ENCODE measurements at places on chromosomes 3 and 15.

DNA sequence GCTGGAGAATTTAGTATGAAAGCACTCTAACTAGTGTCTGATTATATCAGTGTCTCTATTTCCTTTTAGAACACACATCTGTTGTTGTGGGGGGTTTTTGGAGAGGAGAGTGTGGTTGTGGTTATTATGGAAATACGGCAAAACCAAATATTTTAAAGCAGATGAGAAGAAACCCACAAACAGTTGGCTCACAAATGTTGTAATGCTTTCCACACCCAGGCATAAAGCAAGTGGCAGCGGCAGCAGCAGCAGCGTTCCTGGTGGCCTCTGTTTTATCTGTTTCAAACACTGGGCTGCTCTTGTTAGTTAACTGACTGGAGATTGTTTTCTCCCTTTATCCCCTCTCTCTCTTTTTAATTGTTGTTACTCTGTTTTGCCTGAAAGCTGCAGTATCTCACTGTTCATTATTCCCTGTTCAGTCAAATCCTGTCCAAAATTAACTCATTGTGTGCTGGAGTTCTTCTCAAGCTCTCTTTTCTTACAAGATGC, 1045.5 kb upstream of the NR2F2 start:
- DNase-seq: no peak

DNA sequence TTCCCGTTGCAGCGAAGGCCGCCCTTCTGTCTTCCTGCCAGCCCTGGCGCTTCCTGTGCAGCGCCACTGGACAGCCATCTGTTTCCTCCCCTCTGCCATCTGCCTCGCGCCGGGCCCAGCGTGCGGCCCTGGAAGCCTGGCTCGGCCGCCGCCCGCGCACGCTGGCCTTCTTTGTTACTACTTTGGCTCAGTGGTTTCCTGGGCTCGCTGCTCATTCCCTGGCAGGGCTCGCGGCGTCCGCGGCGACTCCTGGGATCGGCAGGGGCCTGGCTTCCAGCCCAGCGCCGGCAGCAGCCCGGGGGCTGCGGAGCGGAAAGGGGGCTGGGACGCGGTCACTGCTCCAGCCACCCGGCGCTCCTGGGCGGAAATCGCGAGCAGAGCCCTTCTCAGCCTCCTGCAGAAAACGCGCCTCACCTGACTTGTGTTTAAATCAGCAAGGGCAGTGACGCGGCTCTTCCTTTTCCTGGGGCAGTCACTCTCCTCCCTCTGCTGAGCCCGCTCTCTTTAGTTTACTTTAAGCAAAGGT, 10.0 kb downstream of the CMTM7 start:
- DNase-seq: no peak

DNA sequence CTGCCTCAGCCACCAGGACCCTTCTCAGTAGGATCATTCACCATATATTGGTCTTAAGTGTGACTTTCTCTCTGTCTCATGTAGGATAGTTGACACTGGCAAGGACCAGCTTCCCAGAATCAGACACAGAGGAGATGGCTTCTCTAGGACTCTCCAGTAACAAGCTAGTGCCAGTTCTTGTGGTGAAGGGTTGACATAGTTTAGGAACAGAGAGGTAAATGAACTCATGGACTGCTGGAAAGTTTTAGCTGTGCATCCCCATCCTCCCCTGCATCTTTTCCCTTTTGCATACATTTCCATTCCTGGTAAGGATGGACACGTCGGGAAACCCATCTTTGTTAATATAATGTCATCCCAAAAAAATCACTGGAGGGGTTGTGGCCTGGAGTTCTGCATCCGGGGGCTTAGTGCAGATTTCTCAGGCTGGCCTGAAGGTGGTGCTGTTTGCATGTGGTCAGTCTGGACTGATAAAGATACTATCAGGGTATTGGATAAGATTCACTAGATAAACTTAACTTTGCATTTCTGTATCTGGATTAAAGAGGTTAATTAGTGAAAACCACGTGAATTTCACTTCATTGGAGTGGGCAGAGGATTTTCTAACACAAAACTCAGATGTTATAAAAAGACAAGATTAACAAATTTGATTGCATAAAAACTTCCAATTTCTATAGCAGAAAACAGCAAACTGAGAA, 110.8 kb downstream of the TBC1D2B start:
- no peak for DNase-seq

DNA sequence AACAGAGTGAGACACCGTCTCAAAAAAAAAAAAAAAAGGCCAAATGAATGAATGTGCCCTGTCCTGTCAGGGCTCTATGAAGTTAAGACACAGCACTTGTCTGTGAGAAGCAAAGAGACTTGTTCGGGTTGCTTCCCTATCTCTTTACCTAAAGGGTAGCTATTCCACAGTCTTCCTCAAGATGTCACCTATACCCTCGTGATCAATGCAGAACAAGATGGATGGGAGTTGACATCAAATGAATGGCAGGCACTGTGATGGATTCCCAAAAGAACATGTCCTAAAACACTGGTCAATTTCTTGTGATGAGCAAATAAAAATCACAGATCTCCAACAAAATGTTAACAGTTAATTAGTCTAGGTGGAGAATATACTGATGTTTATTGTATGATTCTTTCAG, 9.5 kb downstream of the TADA3 start:
- DNase-seq: no peak

- no peak for DNase-seq
Measured at GRCh38 chr3:185325946-185326791, 36.8 kb upstream of the MAP3K13 start.

DNA sequence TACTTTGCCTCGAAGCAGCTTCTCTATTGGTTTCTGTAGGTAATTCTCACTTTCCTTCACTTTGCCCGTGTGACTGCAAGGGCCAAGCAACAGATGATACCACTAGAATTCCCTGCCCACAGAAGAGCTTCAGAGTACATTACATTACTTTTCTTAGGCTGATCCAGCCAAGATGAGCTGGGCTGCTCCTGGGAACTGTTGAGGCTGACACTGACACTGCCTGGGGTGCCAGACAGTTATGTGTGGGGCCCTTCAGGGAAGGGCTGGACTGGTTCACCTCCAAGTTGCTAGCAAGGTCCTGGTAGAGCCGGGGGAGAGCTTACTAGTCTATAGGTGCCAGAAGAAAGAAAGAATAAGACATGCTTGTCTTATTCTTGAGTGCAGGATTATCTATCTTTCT, 19.0 kb downstream of the GORASP1 start:
- DNase-seq: no peak

DNA sequence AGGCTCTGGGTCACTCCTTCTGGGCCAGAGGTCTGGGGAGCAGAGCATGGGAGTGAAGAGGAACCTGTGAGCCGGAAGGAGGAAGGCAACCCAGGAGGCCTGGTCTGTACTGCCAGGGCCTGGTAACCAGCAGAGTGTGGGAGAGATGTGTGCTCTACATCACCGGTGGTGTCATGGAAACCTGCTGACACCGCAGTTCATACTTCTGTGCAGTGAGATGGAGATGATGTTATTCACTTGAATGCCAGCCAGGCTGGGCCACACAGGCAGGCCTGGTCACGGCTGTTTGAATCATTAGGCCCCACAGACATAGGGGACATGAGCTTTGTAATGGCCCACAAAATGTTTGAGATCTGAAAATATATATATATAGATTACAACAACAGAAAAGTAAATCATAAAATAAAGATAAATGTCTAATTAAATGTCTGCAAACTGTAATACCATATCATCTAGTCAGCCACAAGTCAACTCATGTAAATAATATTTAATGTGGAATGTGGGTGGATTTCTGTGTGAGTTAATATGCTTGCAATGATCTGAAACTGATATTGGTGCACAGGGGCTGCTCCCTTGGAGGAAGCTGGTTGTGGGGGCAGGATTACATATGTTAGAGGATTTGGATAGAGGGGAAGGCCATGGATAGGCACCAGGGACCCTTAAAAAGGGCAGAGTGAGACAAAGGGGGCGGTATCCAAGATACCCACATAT, 108.5 kb upstream of the PFN2 start:
- DNase-seq: no peak

DNA sequence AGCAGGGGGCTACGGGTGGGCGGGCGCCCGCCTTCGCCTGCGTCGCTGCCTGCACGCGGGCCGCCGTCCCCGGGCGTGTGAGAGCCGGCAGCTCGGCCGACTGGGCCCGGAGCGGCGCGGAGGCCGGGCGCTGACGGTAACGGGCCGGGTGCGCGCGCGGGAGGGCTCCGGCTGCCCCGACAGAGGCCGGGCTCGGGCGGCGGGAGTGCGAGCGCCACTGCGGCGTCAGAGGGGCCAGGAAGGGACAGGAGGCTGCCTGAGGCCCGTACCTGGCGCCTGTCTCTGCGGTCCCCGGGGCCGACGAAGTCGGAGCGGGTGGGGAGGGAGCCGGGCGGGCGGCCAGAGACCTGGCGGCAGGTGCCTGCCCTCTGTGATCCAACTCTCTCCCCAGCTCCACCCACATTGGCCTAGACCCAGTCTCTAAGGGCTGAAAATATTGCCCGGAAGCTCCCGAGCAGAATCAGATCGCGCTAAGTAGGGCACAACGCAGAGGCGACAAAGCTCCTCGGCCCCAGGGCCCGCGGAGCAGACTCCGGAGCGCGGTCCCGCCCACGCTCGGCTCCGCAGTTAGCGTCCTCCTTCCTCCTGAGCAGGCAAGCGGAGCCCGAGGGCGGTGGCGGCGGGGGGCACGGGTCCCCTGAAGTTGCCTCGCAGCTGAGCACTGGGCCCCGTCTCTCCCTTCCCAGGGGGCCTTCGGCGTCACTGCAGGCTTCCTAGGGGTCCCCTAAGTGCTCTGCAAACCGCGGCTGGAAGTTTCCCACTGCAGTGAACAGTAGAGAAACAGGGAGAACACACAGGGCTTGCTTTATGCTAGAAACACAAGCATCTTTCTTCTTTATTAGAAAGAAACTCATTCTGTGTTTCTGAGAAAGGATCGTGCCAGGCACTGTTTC, at the start of gene MAN2A2:
Gene MAN2A2 (plus strand): TSS at position 463 of the 893 bp plus-strand sequence. CDS start 906 bp downstream, outside the sequence.
- peak; percentile 52 for DNase-seq

GRCh38 chr15:99440551-99441443, 125.0 kb upstream of the MEF2A start:
- DNase-seq: no peak
